Trophoblast cell (in vitro differentiated cells and primary cell): ENCODE measurements at places on chromosomes 7 and 10.
A peak's percentile ranks its signal among the peaks of the same experiment; 100 is the strongest.

- H3K4me1 ChIP-seq, result peaks cover 4% of the 10 kb centered on the region
- no peak for DNase-seq
- no peaks in the 10 kb centered on the region for H3K27me3 ChIP-seq
- no peak overlapping the region for H3K27ac ChIP-seq
- no peak overlapping the region for H3K4me3 ChIP-seq
- H3K36me3 ChIP-seq, result no peaks in the 10 kb centered on the region
Measured at GRCh38 chr7:28871077-28871476, 87.1 kb downstream of the TRIL start.

GRCh38 chr7:155963356-155963755 lies 151.1 kb upstream of the SHH start:
- H3K4me1 ChIP-seq, result no peaks in the 10 kb centered on the region
- no peaks in the 10 kb centered on the region for H3K36me3 ChIP-seq
- no peak overlapping the region for H3K4me3 ChIP-seq

- H3K36me3 ChIP-seq, result no peaks in the 10 kb centered on the region
- H3K4me1 ChIP-seq, result peaks cover 2% of the 10 kb centered on the region
- H3K27me3 ChIP-seq, result no peaks in the 10 kb centered on the region
- DNase-seq, result no peak
- H3K27ac ChIP-seq, result no peak overlapping the region
Measured at GRCh38 chr7:94355454-94355853, 39.2 kb upstream of the COL1A2 start.

- H3K4me3 ChIP-seq, result no peak overlapping the region
- no peak for DNase-seq
- no peaks in the 10 kb centered on the region for H3K27me3 ChIP-seq
- H3K27ac ChIP-seq, result no peak overlapping the region
Measured at GRCh38 chr10:126223512-126224067, 164.7 kb downstream of the ADAM12 start.

GRCh38 chr7:22819476-22819875 lies 3.2 kb downstream of the TOMM7 start:
- DNase-seq, result no peak
- peaks cover 2% of the 10 kb centered on the region for H3K36me3 ChIP-seq
- H3K27ac ChIP-seq, result no peak overlapping the region
- no peaks in the 10 kb centered on the region for H3K27me3 ChIP-seq
- H3K4me3 ChIP-seq, result no peak overlapping the region
- no peaks in the 10 kb centered on the region for H3K4me1 ChIP-seq

- H3K4me3 ChIP-seq, result peak overlapping the region; percentile 79
- H3K36me3 ChIP-seq, result no peaks in the 10 kb centered on the region
- H3K4me1 ChIP-seq, result peaks cover 24% of the 10 kb centered on the region
Measured at GRCh38 chr7:151408839-151409666, 785 bp downstream of the WDR86 start.

DNA sequence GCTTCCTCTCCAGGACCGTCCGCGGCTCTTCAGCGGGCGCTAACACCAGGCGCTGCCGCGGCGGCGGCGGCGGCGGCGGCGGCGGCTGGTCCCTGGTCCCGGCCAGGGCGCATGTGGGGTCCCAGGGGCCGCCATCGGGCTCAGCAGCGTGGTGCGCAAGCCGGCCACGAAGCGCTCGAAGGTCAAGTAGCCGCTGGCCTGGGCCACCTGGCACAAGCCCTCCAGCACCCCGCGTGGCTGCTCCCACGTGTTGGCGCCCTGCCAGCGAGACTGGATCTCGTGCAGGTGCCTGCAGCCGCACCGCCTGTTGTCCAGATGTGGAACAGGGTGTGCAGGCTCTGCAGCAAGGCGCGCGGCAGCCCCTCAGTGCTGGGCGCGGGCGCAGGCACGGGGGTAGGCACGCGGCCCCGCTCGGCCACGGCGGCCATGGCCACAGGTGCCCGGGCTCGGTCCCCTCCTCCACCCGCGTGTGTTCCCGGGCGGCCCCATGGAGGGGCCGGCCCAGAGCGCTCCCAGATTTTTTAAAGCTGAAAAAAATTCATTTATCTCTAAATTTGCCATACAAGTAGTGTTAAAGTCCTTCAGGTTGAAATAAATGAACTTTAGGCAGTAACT lies 884.2 kb upstream of the ZNF722 start:
- H3K36me3 ChIP-seq, result no peaks in the 10 kb centered on the region
- peak overlapping the region; percentile 40 for H3K4me3 ChIP-seq
- no peaks in the 10 kb centered on the region for H3K4me1 ChIP-seq
- H3K27ac ChIP-seq, result no peak overlapping the region

DNA sequence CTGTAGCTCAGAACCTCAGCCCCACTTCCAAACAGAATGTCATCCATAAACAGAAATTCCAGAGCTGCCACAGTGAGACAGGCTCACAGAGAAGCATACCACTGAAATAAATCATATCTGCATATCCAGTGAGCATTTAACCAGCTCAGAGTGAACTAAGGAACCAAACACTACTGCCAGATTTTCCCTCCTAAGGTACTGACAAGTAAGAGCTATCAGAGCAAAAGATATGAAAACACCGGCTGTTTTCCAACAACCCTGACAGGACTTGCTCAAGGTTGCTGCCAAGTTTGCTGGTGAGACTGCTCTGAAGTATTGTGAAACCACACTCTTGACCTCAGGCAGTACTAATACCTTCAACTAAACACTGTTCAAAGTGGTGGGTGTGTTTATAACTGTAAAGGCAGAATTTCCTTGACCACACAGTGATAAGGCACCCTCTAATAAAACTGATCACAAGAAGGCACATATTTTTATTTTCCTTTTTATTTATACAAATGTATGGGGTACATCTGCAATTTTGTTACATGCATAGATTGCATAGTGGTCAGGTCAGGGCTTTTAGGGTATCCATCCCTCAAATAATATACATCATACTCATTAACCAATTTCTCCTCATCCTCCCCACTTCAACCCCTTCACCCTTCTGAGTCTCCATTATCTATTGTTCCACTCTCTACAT lies 18.3 kb downstream of the SGMS1 start:
- no peaks in the 10 kb centered on the region for H3K36me3 ChIP-seq
- H3K4me1 ChIP-seq, result peaks cover 15% of the 10 kb centered on the region
- no peak overlapping the region for H3K27ac ChIP-seq
- no peak overlapping the region for H3K4me3 ChIP-seq
- peak; percentile 78 for DNase-seq

- H3K27me3 ChIP-seq, result no peaks in the 10 kb centered on the region
- DNase-seq, result no peak
- H3K4me1 ChIP-seq, result no peaks in the 10 kb centered on the region
- H3K36me3 ChIP-seq, result no peaks in the 10 kb centered on the region
Measured at GRCh38 chr7:82975811-82976468, 186.7 kb downstream of the PCLO start.

DNA sequence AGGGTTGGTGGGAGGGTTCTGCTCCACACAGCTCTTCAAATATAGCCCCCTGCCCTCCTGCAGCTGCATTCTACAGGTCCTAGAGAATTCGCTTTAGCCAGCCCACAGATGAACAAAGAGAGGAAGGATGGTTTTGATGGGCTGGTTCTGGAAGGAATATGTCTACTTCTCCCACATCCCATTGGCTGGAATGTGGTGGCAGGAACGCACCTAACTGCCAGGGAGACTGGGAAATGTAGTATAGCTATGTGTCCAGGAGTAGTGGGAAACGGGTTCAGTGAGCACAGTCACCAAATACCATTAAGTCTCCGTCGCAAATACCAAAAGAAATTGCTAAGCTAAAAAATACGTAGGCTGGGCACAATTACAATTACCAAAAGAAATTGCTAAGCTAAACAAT lies 7.3 kb upstream of the PTER start:
- peaks cover 2% of the 10 kb centered on the region for H3K4me1 ChIP-seq
- no peaks in the 10 kb centered on the region for H3K27me3 ChIP-seq
- no peaks in the 10 kb centered on the region for H3K36me3 ChIP-seq
- peak; percentile 69 for DNase-seq

DNA sequence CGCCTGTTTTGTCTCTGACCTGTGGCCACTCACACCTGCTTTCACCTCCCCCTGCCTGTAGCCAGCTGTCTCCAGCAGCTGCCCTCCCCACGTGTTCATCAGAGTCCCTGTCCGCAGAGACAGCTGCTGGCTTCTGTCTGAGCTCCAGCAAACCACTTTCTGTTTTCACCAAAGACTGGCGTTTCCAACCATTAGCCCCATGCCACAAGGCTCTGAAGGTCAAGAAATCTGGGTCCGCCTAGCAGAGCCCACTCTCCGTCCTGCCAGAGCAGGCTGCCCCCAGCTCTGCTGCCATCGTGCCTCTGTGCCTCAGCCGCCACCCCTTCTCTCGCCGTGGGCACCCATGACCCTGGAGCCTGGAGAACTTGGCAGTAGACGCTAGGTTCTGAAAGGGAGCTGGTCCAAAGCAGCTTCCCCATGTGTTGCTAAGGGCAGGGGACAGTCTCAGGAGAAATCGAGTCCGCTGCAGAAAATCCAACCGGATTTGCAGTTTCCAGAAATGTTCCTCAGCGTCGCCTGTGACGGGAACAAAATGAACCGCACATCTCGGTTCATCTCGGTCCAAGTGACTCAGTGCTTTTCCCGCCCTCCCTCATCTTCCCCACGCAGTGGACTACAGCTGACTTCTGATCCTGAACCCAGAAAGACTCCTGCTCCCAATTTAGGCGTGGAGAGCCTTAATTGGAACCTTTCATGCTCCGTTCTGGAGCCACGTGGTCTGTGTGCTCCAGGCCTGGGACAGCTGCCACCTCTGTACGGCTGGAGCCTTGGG lies 28.0 kb downstream of the TMEM120A start:
- no peaks in the 10 kb centered on the region for H3K4me1 ChIP-seq
- H3K27me3 ChIP-seq, result no peaks in the 10 kb centered on the region
- peak; percentile 42 for DNase-seq
- H3K27ac ChIP-seq, result no peak overlapping the region
- no peak overlapping the region for H3K4me3 ChIP-seq

GRCh38 chr7:29987811-29988317 lies 1.7 kb downstream of the SCRN1 start:
- H3K4me1 ChIP-seq, result peaks cover 11% of the 10 kb centered on the region
- H3K36me3 ChIP-seq, result no peaks in the 10 kb centered on the region
- no peak overlapping the region for H3K4me3 ChIP-seq
- peaks cover 3% of the 10 kb centered on the region for H3K27me3 ChIP-seq
- peak overlapping the region; percentile 78 for H3K27ac ChIP-seq
